Stimulated activated naive CD4-positive, alpha-beta T cell (primary cell): ENCODE measurements at places on chromosomes 7 and 10.

- no peak for DNase-seq
Observed at GRCh38 chr7:24419511-24419910, 135.5 kb downstream of the NPY start.

GRCh38 chr10:131126321-131127137 lies 185.0 kb downstream of the TCERG1L start:
- no peak for DNase-seq

DNA sequence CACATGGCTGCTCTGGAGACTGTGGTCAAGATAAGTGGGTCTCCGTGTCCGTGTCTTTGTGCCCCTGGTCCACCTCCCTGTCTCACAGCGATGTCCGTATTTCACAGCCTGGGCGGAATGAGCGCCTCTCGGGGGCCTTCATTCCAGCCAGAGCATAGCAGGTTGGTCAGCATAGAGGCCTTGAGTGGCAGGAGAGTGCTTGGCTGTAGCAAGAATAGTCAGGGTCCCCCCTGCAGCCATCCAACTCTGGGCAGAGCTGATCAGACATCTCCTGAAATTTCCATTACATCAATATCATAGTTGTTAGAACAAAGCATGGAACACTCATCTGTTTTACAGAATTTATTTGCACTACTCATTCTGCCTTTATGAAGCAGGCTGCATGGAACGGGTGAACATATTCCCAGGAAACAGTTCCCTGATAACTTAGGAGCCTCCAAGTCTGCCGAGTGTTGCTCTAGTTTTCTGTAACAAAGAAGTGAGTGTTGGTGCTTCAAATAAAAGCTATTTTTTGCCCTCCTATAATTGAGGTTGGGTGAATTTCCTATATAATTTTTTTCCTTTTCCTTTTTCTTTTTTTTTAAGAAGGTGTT lies 255.3 kb downstream of the INHBA start:
- DNase-seq: no peak

DNA sequence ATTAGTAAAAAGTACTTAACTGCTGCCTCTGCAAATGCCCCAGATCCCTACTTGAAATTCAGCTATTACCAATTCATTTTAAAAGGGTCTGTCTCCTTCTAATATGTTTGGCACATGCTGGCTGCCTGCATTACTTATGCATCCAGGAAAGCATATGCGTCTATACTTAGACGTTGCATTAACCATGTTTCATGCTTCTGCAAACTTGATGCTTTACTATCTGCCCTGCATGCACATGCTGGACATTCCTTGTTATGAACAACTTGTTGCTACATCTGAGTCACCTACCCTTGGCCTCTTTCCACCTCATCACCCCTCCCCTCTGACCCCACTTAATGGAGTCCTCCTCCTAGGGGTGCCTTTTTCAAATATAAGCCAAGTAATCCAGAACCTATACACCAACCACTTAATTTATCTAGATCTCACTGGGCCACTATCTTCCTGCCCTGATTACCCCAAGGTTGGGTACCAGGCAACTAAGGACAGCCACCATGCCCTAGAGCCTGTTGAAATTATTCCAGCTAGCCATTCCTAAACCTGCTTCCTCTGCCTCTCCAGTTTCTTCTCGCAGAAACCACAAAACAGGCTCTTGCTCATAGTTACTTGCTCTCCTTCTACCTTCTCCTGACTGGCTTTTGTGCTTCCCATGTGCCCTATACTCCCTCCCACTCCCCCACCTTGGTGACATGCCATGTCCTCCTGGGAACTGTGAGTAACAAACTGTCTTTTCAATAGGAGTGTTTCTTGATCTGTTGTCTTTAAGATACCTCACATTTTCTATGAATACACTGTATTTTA lies 1187.9 kb downstream of the REEP3 start:
- no peak for DNase-seq

DNA sequence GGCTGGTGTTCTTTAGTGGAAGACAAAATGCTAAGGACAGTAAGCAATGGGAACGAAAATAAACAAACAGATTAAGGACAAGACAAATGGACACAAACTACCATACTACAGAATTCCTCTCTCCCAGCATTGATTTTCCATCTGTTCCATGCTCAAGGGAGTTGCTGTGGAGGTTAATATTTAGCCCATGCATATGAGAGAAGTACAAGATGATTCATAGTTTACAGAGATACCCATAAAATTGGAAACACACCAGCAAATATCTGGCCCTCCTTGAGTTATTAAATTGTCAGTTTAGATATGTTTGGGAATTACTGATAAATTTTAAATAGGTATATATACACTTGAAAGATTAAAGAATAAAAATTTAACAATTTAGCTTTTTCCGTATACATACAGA lies 69.8 kb downstream of the GLI3 start:
- DNase-seq: no peak

GRCh38 chr10:120221873-120222485 lies 235.0 kb upstream of the PLPP4 start:
- DNase-seq: no peak

- DNase-seq: no peak
Observed at GRCh38 chr7:120395526-120396019, 122.6 kb downstream of the KCND2 start.

GRCh38 chr7:151381098-151381347 lies 28.8 kb downstream of the WDR86 start:
- DNase-seq: no peak

- no peak for DNase-seq
Observed at GRCh38 chr7:140390466-140391190, 7.7 kb downstream of the SLC37A3 start.
